ENCODE measurements at places on chromosomes 12 and 14.

GRCh38 chr12:62660756-62661155 is 194.1 kb downstream of the MON2 start:
- DNase-seq = no peak

DNA sequence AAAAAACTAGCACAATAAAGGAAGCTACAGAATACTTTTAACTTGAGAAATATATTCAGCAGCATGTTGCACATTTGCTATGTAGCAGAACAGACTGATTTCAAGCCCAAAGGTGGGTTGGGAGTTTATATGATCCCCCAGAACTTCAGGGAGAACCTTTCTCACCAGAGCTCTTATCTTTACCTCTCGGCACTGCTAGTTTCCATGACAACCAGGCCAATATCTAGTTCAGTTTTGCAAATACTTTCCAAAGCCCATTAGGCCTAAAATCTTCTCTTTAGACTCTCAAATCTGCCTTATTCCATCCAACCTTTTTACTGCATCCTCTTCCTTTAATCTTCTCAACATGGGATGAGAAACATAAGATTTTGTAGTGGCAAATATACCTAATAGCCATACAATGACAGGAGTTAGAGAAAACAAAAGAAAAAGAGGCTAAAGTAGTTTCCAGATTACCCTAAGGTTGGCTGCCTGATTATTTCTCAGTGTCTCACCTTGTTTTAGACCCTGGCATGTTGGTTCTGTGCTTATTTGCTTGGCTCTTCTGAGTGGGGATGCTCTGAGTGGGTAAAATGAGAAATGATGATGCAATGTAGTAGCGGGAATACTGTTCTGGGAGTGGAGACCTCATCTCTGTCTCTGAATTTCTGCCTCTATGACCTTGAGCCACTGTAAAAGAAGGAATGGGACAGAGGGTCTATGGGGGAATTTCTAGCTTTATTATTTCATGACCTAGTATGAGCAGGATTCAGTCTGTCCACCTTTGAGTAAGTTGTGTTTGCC is 427.6 kb upstream of the STXBP6 start:
- no peak for DNase-seq

GRCh38 chr12:68007466-68007865 is 18.2 kb downstream of the IFNG-AS1 start:
- DNase-seq = no peak

GRCh38 chr12:126248871-126249403 is 1183.7 kb downstream of the AACS start:
- no peak for DNase-seq

DNA sequence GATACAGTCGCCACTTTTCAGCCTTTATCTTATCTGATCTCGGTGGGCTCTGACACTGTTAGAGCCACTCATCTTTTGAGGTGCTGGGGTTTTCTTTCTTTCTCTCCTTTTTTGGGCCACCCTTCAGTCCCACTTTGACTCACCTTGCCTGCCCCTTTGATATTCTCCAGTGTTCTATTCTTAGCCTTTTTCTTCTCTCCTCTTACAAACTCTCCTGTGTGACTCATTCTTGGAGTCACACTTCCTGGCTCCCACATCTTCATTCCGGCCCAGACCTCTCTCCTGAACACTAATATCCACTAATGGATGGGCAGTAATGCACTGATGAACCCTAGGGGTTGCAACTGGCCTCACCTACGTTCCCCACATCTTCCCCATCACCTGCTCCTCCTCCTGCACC is 2.2 kb upstream of the DCD start:
- no peak for DNase-seq

DNA sequence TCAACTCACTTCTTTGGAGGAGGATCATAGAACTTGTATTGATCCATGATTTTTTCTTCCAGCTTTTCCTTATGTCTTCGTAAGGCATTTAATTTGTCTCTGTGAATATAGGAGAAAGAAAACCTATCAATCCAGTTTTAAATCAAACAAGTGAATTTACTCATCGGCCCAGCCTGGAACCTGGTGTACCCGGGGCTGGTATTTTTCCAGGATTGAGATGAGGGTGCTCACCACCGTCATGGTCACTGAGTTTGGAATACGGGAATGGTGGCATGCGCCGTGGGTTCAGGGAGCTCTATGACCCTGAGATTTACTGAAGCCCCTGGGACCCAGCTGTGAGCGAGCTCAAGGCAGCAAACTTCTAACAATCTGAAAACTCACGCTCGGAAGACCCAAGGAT is 46.5 kb upstream of the GPR68 start:
- DNase-seq = no peak

GRCh38 chr12:123041811-123042655 is 61.6 kb downstream of the ARL6IP4 start:
- no peak for DNase-seq

GRCh38 chr12:113096675-113097461 is 38.7 kb downstream of the RASAL1 start:
- no peak for DNase-seq

DNA sequence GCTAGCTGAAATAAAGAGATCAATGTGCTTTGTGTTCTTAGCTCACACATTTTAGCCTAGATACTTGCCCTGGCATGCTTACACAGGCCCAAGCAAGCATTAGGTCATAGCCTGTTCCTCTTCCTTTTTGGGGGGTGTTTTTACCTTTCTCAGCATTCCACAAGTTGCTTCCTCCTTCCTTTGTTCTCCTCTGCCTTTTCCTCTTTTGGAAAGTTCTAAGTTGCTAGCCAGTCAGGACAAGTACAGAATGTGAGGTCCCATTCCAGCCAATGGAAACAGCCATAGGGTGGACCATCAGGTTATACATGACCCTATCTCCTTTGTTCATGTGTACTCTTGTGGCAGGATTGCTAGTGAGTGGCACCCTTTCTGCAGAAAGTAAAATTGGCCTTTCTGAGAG is 154.9 kb downstream of the RASSF9 start:
- no peak for DNase-seq

GRCh38 chr12:111429828-111430432 is 24.2 kb downstream of the SH2B3 start:
- DNase-seq = peak; percentile 60

Measured in stimulated activated CD8-positive, alpha-beta memory T cell treated with anti-CD3 and anti-CD28 coated beads, Interleukin-7, amount 100 ng/mL, for 1 hour (primary cell).